ENCODE measurements at places on chromosomes 7 and 10.

- DNase-seq: no peak
Measured at GRCh38 chr10:77494327-77494726, 143.3 kb downstream of the KCNMA1 start.

DNA sequence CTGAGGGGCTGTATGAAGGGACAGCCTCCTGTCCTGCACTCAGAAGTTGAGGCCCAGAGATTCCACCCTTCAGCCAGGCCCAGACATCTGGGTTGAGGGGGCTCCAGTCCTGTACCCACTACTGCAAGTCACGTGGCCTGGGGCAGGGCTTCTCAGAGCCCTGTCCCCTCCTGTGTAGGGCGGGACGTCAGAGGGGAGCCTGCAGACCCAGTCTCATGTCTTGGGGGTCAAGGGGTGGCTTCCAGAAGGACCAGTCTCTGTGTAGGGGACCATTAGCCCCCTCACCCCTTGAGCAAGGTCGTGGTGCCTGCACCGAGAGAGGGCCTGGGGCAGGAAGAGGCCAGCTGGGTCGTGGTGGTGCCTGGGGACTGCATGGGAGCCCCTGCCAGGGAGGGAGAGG is 593 bp upstream of the PILRA start:
- no peak for DNase-seq

DNA sequence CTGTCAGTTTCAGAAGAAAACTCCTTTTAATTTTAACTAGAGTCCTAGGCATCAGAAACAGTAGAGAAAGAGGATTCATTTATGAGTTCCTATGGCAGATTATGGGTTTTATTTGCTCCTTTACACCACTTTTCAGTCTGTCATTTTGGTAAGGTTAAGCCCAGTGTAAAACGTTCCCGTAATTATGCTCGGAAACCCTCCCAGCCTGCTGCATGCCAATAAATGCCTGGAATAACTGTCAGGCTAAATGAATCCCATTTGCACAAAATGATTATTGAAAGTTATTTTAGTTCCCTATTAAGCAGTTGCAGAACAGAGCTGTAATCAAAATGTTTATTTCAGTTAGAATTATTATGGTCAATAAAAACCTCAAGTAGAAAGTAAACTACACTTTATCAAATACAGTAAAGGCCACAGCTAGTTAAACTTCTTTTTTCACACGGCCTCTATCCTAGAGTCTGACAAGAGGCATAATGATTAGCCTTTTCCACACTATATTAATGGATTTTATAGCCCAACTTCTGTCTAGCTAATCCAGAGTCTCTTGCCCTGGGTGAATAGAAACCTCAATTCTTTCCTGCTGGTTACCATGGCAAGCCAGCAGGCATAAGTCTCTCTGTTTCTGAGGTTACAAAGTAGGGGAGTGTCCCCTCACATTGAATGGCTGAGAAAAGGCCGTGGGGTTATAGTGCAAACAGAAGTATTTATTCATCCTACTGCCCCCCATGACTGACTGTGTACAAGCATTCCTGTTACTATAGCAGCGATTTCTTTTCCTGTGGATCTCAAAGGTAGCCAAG is 80.8 kb upstream of the NPVF start:
- peak; percentile 46 for DNase-seq

GRCh38 chr10:94677691-94678090 is 5.8 kb upstream of the CYP2C18 start:
- DNase-seq: no peak

- no peak for DNase-seq
Measured at GRCh38 chr10:49620286-49620810, 6.5 kb downstream of the CHAT start.

DNA sequence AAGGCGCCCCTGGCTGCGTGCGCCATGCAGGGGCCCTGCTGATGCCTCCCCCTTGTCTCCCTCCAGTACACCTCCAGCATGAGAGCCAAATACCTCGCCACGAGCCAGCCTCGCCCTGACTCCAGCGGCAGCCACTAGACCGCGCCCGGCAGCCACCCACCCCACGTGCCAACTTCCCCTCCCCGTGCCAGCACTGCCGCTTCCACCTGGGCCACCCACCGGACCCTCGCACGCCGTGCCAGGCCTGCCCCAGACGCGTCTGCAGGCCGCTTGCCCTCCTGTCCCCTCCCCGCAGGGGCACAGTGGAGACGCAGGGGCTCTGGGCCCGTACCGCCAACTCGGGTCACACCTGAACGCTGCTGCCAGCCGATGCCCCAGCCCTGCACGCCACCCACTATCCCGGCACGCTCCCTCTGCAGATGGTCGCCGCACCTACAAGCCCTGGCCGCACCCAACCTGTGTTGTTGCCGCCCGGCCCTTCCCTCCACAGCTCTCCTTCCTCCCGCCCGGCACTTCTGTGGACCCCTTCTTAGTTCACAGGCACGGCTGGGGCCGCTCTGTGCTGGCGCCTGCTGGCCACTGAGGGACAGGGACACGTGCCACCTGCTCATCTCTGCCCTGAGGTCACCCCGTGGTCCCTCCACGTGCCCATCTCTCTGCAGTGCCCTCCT is 26.3 kb upstream of the AMZ1 start:
- DNase-seq: peak; percentile 49
